Stimulated activated CD4-positive, alpha-beta T cell treated with anti-CD3 and anti-CD28 coated beads, Interleukin-15, amount 100 ng/mL, for 1 hour (primary cell): ENCODE measurements at places on chromosomes 16 and 17.

DNA sequence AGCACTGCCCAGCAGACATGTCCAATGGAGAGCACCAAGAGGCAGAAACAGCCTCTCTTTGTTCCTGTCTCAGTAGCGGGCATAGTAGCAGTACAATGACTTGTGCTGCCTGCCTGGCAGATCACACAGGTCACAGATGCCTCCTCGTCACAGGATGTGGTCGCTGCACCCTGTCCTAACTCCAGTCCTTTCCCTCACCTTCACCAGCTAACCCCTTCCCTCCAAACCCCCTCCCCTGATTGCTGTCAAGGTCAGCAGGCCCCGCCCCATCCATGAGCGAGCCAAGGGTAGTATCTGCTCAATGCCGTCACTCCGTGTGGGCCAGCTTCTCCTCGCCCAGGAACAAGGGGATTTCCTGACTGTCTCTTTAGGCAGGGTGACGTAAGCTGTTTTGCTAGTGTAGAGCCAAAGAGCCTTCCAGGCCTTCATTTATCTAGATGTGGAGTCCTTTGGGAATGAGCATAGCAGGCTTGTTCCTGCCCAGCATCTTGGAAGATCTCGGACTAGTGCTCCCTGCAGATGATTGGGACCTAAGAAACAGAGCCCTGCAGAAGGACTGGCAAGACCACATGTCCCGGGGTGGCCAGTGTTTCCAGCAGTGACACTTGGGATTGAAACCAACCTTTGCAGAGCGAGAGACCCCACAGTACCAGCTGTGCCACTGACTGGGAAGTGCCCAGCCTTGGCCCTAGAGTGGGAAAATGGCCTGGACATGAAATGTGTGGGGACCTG lies 75.9 kb upstream of the TNRC6C start:
- peak; percentile 51 for DNase-seq

DNA sequence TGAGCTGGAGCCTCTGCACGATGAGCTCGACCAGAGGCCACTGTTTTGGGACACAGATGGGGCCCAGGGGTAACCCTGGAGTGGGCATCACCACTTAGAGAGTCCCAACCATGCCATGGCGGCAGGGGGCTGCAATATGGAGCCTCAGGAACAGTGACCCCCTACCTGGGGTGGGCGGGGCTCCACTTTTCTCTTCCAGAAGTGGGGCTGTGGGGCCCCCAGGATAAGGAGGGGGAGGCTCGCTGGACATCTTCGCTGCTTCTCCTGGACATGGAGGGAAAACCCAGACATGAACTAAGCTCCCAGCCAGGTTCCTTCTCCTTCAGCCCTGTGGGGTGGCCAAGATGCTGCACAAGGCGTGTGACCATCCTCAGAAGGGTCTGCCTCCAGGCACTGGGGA lies 24.7 kb downstream of the CDIP1 start:
- no peak for DNase-seq

DNA sequence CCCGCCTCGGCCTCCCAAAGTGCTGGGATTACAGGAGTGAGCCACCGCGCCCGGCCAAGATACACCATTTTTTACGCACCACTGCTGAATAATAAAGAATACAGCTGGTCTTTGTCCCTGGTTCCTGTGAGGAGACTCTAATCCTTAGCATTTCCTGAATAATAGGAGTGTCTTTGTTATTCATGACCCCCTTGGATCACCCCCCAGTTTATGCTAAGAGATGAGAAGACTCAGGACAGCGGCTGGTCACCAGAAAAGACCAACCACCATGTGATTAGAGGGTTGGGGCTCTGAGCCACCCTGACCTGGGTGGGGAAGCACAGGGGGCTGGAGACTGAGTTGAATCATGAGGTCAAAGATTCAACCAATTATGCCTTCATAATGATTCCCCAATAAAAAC lies 17.3 kb downstream of the PHLPP2 start:
- DNase-seq, result no peak

- DNase-seq, result no peak
Observed at GRCh38 chr16:18024611-18025010, 311.9 kb downstream of the NPIPA8 start.

- no peak for DNase-seq
Observed at GRCh38 chr16:76681296-76681695, 404.1 kb downstream of the CNTNAP4 start.
